Smooth muscle cell of the brain vasculature (primary cell): ENCODE measurements at places on chromosomes 16 and 17.

GRCh38 chr17:79978548-79978855, 57.2 kb downstream of the TBC1D16 start:
- no peak for DNase-seq

DNA sequence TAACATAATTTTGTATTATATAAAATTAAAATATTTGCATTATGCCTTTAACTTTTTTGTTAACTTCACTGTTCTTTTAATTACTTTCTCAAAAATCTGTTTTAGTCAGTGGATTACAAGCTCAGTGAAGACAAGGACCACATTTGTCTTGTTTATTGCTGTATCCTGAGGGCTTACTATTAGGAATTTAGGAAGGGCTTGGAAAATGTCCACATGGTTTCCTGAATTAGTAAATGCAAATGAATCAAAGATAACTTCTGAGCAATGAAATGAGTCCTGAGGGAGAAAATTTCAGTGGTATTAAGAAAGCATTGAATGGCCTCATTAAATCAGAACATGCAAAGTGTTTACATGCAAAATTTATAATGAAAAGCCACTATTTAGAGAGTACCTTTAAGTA, 1293.2 kb upstream of the GOT2 start:
- no peak for DNase-seq

- DNase-seq: no peak
These were observed 37.7 kb downstream of the ZFHX3 start for GRCh38 chr16:73010150-73010676.

DNA sequence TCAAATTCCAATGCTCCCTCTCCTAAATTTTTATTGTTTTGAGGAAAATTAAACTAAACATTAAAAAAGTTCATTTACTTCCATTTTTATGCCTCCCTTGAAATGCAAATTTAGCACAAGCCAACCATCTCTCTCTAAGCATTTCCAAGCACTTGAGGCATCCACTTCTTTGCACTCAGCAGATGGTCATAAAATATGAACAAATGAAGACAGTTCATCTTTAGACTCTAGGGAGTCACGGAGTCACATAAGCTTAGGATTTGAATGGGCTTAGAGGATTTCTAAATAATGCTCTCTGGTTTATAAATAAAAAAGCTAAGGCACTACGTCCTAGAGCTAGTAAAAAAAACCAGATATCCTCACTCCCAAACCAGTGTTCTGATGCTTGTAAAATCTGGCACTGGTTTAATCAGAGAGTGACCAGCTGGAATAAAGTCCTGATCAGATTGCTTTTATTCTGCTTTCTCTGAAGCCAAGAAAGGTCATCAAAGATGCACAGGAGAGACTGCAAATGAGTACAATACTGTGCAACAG, 204.2 kb downstream of the CA10 start:
- no peak for DNase-seq

DNA sequence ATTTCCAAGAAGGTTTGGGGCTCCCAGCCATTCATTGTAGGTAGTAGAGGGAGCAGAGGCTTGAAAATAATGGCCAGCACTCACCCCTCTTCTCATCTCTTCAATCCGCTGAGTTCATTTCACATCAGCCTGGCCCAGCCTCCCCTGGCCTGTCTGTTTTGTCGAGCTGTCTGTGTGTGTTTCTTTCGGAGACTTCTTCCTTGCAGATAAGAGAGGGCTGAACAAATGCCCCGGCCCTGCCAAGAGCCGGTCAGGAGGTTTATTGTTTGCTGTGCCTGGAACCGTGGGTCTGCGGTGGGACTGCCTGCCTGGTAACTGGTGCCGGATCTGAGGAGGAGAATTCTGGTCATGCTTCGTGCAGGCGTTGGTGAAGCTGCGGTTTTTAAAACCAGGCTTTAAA, 3.4 kb downstream of the VPS4A start:
- no peak for DNase-seq

- DNase-seq: no peak
These were observed 9.2 kb downstream of the DYNC1LI2 start for GRCh38 chr16:66741950-66742808.

GRCh38 chr17:17693253-17694168, 12.3 kb downstream of the RAI1 start:
- no peak for DNase-seq

- DNase-seq: no peak
These were observed 9.1 kb upstream of the MMD start for GRCh38 chr17:55430541-55431288.

- DNase-seq: no peak
These were observed 11.9 kb upstream of the SLC38A10 start for GRCh38 chr17:81306898-81307510.

- DNase-seq: no peak
These were observed 1.8 kb upstream of the TPPP3 start for GRCh38 chr16:67395105-67395457.

DNA sequence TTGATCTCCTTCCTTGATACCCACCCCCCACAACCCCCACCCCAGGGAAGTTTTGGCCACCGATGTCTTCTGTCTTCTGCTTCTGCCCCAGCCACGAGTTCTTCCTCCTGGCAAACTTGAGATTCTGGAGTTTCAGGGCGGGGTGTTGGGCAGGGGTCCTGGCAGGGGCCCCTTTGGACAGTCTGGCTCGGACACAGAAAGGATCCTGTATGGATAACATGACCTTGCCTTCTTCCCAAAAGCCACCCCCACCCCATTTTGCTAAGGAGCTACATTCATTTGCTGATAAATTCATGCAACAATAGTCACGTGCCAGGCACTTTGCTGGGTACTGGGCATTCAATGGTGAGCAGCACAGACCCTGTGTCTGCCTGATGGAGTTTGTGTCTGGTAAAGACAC, 5.9 kb upstream of the COL1A1 start:
- no peak for DNase-seq

DNA sequence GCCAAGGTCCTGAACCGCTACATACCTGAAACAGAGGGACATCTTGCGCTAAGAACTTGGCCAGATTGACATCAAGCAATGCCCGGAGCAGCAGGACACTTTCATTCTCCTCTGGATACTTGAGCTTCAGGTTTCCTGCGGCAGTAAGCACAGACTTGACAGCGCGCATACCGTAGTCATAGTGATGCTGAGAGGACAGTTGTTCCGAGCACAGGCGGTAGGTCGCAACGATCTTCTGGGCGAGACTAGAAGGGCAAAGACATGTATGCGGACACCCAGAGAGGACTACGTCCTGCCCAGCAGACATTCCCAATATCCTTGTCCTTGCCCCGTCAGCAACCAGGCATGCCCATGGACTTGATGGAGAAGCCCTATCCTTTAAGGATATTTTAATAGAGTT, 112.9 kb downstream of the DNAH3 start:
- no peak for DNase-seq

- DNase-seq: no peak
These were observed 8.4 kb downstream of the GSPT1 start for GRCh38 chr16:11907160-11907970.

DNA sequence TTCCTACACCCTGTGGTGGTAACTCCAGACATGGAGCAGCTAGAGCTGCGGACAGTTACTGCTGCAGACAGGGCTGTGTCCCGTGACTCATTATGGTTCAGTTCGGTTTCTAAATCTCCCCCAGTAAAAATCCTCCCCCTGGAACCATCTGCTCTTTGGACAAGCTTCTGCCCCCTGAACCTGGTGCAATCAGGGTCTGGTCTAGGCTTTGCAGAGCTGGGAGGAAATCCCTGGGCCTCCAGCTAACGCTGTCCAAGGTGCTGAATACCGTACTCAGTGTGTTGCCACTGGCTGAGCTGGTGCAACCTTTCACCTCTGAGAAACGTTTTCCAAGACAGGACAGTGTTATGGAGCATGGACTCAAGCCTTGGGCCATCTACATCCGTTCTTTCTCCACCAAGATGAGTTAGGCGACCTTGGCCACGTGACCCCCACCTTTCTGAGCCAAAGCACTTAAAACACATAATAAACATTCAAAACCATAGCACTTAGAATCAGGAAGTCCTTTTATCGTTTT, 142.0 kb downstream of the CPPED1 start:
- no peak for DNase-seq

DNA sequence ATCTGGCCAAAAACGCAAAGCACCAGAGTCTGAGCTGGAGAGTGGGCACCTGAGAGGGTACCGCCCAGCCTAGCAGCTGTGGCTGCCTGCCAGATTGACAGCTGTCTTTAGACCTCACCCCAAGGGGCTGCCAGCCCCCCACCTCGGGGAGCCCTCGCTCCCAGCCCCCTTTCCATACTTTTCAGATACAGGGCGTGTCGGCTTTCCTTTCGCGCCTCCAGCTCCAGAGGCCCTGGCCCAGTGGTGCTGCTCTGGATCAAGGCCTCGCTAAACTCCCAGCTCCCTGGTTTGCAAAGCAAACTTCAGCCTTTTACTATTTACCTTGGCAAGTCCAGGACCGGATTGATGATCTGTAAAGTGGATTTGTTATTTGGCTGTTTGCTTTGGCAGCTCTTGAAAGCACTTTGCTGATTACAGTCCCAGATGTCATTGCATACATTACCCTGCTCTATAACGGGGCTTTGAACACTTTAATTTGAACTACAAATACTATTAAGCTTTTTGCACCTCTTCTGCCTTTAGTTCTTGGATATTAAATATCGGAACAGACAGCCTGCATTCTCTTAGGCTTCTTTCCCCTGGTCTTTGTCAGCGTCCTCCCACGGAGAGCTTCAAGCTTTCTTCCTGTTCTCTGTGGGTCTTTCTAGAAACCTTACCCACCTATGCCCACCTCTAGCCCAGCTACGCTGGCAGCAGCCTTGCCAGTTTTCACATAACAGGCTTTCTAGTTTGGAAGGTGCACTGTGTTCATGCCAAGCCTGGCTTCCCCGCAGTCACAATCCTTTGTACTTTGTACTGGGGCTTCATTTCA, 63.6 kb upstream of the TBX2 start:
- no peak for DNase-seq

DNA sequence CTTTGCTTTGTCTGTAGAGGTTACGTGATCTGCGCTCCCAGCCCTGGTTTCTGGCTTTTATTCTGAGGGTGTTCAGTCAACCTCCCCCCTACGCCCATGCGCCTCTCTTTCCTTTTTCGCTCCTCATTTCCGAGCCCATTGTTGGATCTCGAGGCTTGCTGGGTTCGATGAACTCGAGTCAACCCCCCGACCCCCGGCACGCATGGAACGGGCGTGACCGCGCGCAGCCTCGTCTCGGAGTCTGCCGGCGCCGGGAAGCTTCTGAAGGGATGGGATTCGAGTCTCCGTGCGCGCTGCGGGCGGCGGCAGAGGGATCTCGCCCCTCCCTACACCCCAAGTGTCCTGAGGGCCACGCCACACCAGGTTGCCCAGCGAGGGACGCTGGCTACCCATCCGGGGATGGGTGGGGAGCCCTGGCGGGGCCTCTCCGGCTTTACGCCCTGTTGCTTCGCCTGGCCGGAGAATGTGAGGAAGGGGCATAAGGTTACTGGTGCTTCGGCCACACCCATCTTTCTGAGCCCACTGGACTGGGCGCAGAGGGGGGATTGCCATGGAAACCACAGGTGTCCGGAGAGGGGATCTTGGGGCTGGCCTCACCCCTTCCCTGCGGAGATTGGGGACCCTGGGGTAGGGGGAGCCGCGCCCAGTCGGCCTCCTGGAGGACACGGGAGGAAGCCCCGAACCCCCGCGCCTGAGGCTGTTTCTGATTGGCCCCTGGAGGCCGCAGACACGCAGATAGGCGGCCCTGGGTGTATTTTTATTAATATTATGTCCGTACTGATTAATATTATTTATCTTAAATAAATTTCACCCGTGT, 1.8 kb downstream of the MAPT start:
- DNase-seq: no peak

- DNase-seq: no peak
These were observed 428 bp upstream of the SALL1 start for GRCh38 chr16:51151435-51151960.

GRCh38 chr17:68613739-68614298, 12.7 kb upstream of the FAM20A start:
- no peak for DNase-seq

DNA sequence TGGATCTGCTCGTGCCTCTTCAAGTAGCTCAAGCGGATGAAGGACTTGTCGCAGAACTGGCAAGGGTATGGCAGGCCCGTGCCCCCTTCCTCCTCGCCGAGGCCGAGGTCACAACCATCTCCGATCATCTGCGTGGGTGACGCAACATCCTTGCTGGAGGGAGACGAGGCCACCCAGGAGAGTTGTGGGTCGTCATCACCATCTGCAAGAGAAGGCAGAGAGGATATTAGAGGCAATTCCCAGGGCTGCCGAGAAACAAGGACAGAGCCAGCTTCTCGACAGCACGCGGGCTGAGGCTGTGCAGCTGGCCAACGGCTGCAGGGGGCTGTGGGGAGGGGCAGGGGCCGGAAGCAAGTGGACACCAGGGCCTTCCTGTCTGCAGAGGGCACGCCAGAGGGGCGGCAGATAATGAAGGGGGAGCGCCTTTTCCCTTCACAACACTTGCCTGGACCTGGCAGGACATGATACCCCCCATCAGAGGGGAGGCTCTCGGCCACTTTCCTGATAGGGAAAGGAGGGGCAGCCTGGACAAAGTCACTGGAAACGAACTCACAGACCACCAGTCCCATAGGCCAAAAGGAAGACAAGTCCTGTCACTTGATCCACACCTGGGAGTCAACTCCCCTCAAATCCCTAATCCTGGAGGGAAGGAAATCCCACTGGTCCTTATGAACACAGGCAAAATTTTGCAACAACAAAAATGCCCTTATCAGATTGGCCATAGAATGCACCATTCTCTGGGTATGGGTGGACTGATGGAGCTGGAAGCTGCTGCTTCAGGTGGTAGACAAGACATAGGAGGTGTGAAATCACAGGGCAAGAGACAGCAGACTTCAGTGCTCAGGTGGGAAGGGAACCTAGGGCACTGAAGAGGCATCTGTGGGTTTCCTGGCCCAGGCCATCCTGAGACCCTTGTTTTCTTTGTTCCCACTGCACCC, 217.0 kb downstream of the ZNF423 start:
- no peak for DNase-seq

DNA sequence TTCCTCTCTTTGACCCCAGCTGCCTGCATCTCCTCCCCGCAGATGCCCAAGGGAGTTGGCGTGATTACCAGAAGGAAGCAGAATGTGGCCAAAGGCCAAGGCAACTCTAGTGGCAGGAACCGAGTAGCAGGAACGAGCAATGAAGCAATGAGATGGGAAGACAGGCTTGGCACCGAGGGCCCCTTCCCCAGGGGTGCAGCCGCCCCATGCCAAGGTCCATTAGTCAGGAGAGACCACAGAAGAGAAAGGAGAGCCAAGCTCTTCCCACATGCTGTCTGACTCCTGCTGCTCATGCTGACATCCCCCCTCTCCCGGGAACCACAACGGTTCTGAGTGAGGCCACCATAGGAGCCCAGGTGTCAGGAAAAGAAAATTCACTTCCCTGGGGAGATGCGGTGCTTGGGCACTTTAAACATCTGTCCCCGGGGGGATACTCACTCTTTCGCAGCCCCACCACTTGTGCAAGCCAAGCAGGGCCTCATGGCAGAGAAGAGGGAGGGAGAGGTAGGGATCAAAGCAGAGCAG, 67.4 kb downstream of the MYO18A start:
- DNase-seq: no peak
